ENCODE measurements at places on chromosomes 12 and 14. TPM values are rescaled to one million over a fixed set of nuclear protein-coding genes. Genes with fewer than 3 reads are reported as not detected.

DNA sequence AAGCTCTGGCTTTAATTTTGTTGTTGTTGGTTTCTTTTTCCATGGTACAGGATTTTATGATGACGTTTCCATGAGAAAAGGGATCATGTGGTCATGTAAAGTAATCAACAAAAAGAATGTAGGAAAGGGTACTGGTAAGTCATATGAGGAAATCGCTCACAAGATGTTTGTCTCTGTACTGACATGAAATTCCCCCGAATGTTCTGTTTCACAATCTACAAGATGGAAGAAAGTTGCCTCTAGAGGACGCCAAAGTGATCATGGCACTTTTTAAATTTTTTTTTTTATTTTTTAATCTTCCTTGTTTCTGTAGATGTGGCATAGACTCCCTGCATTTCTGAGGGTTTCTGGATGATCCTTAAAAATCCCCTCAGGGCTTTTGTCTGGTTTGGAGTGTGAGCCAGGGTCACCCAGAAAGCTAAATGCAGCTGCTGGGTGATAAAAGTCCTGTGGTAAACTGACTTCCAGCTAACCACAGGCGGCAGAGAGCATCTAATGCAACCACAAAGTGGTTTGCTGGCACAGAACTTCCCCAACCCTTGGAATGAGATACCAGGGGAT, 393.5 kb downstream of the CCDC91 start:
- no peak for DNase-seq

DNA sequence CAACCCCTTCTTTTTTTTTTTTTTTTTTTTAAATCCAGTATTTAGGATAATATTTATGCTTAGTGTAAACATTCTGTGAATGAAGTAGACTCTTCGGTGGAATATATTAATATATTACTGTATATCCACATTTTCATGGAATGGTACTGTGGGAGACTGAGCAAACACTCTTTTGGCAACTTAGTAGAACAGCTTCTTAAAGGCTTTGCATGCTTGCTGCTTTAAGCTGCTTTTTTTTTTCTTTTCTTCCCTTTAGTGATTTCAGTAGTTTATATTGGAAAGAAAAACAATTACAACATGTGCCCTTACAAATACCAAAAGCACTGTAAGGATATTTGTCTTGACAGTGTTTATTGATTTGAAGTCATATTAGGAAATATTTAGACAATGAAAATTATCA, 78.9 kb downstream of the AEBP2 start:
- DNase-seq: no peak

DNA sequence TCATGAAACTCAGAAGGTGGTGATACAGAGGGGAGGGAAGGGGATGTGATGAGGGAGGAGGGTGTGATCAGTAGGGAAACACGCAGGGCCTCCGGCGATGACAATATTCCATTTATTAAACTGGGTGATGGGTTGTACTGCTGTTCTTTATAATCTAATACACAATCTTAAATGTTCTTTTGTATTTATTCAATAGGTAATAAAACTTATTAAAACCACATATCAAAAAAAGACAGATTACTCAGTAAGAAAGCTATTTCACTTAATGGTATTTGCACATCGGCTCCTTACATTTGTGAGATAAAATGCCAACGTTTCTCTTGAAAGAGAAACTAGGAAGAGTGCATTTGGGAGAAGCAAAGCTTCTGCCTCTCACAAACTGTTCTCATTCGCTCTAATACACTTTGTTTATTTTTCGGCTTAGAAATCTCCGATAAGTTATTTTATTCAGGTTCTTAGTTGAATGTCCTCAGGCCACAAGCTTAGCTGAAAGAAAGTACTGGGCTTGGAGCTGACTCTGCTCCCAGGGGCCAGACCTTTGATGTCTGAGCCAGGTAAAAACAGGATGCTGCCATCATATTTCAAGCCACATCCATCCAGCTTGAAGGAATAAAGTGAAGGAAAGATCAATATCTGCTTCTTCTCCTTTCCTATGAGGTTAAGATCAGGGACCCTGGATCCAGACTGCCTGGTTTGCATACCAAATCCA, 17.5 kb downstream of the STON2 start:
- DNase-seq: no peak

- no peak for DNase-seq
Observed at GRCh38 chr12:95838125-95838524, 20.6 kb upstream of the SNRPF start.

GRCh38 chr12:24879644-24880043, 69.3 kb downstream of the BCAT1 start:
- DNase-seq: no peak

The ACRBP gene
- total RNA-seq: 2.1 TPM

The KRT78 gene
- not detected for total RNA-seq

The CISTR gene
- not detected for total RNA-seq

The NPFF gene
- not detected for total RNA-seq
